Renal cortical epithelial cell (primary cell): ENCODE measurements at places on chromosomes 3 and 15. TPM values are rescaled to one million over a fixed set of nuclear protein-coding genes. Genes with fewer than 3 reads are reported as not detected.

Gene GOLGA8Q
- 1.4 TPM in 1 of 2 replicates, not detected in the other for total RNA-seq

Gene ATP13A5
- total RNA-seq = not detected in 2 replicates

Gene CMTM8
- 1.6 and 2.6 TPM in 2 replicates for total RNA-seq

Gene GOLGA6L4
- total RNA-seq = 1.7 and 2.2 TPM in 2 replicates

Gene CKMT1B
- 0.10 and 1.9 TPM in 2 replicates for total RNA-seq

Gene ACAD9
- 47.2 and 48.9 TPM in 2 replicates for total RNA-seq

Gene IMPG2
- total RNA-seq = 0.35 TPM in 2 replicates

Gene ZIC4
- total RNA-seq = not detected in 2 replicates
